HL-60 (cell line): ENCODE measurements at places on chromosomes 1 and 21.
A peak's percentile ranks its signal among the peaks of the same experiment; 100 is the strongest.

DNA sequence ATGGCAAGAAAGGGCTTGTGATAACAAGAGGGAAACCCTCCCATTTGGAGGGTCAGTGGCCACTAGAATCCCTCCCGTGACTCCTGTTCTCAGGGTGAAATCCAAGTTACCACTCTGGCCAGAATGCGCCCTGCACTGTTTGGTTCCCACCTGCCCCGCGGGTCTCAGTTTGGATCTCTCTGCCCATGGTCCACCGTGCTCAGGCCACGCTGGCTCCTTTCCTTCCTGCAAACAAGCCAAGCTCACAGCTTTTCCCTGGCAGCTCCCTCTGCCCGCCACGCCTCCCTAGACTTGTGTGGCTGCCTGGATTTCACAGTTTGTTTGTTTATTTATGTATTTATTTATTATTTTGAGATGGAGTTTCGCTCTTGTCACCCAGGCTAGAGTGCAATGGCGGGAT, 179.5 kb upstream of the VAMP3 start:
- DNase-seq: no peak

DNA sequence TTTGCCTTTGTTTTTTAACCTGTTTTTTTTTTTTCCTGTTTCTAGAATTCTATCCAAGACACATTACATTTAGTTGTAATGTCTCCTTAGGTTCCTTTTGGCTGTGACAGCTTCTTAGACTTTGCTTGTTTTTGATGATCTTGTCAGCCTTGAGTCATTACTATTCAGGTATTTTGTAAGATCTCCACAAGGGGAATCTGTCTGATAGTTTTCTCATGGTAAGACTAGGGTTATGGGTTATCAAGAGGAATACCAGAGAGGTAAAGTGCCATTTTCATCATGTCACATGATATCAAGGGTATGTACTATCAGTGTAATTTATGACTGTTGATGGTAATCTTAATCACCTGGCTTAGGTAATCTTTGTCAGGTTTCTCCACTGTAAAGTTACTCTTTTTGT, 99.1 kb upstream of the GFI1 start:
- no peak for DNase-seq

- DNase-seq: no peak
These were observed 51.3 kb downstream of the KCND3 start for GRCh38 chr1:111938123-111938522.

- peak; percentile 80 for DNase-seq
These were observed 59.8 kb upstream of the BACH1 start for GRCh38 chr21:29238967-29239290.

- DNase-seq: no peak
These were observed 126.9 kb upstream of the TMPRSS2 start for GRCh38 chr21:41634858-41635257.

DNA sequence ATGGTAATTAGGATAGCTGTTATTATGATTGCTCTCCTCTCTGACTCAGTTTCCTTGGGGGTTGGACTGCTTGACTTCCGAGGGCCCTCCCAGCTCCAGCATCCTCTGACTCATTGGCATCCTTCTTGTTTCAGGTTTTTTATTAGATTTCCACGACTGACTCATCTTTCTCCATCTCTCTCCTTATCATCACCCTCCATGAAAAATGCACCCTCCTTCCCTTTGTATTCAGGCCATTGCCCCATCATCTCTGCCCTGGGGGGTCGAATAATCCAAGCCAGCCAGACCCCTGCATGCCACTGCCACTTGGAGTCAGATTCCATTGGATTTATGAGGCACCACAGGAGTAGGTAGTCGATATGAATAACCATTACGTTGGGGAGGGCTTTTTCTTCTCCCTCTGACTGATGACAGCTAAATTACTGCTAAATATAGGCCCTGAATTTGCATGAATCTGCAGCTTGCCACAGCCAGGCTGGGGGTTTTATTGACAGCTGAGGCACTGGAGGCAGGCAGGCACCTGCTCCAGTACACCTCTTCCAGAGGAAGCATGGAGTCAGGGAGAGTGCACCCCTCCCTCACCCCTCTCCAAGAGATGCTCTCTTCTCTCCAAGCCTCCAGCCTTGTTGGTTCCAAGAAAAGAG, 91.7 kb downstream of the C1orf94 start:
- DNase-seq: no peak

DNA sequence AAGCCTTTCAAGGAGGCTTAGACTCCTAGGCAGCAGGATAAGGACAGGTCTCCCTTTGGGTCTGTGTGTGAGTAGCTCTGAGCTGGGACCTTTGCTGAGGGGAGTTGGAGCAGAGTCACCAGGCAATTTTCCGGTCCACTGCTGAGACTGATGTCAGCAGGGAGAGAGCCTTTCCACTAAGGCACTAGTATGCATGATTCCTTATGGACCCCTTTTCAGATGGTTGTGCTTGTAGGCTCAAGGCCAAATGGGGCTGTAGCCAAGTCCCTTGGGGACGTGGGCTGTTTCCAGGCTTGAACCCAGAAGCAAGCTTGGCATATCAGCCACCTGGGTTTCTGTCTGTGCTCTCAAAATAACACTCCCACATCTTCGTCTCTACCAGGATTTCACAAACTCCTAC, 73.0 kb downstream of the CCDC18 start:
- no peak for DNase-seq

DNA sequence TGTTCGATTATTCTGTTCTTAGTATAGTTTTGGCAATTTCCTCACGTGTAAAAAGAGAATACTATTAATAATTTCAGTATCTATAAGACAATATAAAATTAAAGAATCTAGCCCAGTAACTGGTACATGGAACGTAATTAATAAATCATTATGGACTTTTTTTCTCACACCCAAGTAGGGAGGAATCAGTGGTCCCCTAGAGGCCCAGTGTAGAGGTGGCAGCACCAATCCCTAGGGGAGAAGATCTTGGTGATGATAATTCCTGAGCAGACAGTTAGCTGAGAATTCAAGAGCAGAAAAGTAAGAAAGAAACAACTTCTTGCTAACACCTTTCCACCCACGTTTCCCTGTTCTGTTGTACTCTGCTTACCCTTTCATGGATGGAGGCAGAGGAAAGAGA, 19.7 kb upstream of the SELE start:
- DNase-seq: no peak

- no peak for DNase-seq
These were observed 40.2 kb downstream of the PRSS38 start for GRCh38 chr1:227855687-227856086.
